Mesenchymal stem cell (in vitro differentiated cells and primary cell): ENCODE measurements at places on chromosomes 11 and 22.

DNA sequence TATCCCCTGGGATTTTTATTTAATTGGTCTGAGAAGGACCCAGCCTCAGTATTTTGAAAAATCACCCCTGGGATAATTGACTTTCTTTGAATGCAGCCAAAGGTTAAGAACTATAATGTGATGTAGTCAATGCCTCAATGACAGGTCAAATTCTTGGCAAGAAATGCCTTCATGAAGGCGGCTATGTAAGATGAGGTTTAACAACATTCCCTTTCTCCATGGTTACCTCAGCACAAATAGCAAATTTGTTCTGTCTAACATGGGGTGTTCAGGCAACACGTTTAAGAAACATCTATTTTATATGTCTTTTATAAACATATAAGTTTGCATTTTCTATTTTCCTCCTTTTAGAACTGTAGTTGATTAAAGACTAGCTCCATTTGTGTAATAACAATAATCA lies 5.3 kb downstream of the SLN start:
- no peaks in the 10 kb centered on the region for H3K36me3 ChIP-seq
- no peak overlapping the region for H3K4me3 ChIP-seq
- H3K27ac ChIP-seq, result no peak overlapping the region
- peaks cover 2% of the 10 kb centered on the region for H3K4me1 ChIP-seq

DNA sequence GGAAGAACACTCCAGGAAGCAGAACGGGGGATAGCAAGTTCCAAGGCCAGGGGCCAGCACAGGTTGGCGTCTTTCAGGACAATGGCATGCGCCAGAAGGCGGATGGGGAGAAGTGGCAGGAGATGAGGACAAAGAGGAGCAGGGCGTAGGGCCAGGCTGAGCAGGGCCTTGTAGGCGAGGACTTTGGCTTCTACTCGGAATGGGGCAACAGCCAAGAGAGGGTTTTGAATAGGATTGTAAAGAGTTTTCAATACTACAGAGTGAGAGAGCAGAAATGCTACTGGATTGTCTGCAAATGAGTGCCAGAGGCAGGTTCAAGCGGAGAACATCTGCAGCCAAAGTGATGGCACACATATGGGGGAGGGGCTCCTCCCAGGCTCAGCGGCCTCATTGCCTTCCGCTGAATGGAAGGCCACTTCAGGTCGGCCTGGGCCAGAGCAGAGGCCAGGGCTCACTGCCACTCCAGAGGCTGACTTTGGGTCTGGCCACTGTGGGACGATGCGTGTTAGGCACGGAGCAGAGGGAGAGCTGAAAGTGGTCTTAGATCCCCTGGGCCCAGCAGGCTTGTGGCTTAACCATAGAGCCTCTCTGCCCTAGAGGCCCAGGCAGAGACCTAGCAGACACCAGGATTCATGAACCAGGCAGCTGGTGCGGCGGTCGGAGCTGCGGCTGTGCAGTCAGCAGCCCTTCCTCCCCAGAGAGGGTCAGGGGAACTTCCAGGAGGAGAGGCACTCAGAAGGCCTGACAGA lies 118.2 kb downstream of the DSCAML1 start:
- H3K27ac ChIP-seq, result no peak overlapping the region
- H3K4me1 ChIP-seq, result no peaks in the 10 kb centered on the region
- no peaks in the 10 kb centered on the region for H3K36me3 ChIP-seq
- DNase-seq, result no peak
- H3K4me3 ChIP-seq, result no peak overlapping the region
- H3K27me3 ChIP-seq, result peaks cover 63% of the 10 kb centered on the region

DNA sequence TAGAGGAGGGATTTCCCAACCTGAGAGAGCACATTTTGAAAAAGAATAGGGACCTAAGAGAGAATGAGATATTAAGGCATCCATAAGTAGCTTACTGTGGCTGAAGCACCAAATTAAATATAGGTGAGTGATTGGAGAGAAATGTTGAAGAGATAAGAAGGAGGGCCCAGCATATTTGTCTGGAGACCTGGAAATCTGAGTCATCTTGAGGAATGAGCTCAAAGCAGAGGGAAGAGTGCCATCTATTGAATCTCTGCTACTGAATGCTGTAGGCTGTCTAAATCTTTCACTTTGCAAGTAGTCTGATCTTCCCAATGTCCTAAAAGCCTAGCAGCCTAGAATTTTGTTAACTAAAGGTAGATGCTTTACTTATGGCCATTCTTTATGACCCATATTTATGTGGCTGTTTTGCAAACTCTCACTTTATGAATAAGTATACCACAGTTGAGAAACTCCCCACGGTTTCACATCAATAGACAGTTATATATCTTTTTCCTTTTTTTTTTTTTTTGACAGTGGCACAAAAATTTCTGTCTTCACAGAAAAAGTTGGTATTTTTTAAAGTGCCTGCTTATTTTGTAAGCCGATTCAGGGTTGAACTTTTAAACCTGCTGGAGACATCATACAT lies 2093.5 kb downstream of the LRRC4C start:
- no peak overlapping the region for H3K4me3 ChIP-seq
- no peak overlapping the region for H3K27ac ChIP-seq
- DNase-seq, result peak; percentile 40

DNA sequence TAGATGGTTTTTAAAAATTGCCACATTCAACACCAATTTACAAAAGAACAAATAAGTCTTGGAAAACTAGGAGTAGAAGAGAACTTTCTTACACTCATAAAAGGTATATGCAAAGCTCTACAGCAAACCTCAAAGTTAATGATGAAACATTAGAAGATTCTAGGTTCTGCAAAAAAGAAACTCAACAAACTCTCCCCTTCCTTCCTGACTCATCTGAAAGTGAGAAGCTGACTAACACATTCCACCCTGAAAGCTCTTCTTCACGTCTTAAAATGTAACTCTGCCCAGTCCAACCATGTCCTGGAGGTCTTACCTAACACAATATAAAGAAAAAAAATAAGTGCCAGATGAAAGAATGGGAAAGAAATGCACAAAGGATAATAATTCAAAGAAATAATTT lies 218.9 kb upstream of the ISX start:
- no peaks in the 10 kb centered on the region for H3K36me3 ChIP-seq
- H3K4me3 ChIP-seq, result no peak overlapping the region
- H3K4me1 ChIP-seq, result no peaks in the 10 kb centered on the region
- no peak for DNase-seq

DNA sequence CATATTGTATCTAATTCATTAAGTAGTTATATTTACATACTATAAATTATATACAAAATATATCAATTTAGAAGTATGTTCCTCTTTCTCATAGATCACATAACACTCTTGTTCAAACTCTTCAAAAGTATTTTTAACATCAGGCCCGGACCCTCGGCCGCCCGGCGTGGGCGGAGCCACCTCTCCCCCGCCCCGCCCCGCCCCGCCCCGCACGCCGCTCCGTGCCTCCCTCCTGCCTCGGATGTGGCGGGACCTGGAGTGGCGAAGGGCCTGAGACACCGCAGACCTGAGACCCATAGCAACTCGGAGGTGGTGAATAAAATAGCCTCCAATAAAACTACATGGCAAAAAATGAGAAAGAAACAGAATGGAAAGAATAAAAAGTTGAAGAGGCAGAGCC lies 105.9 kb upstream of the BDNF start:
- H3K36me3 ChIP-seq, result no peaks in the 10 kb centered on the region
- H3K27me3 ChIP-seq, result no peaks in the 10 kb centered on the region
- no peak overlapping the region for H3K27ac ChIP-seq
- H3K4me1 ChIP-seq, result no peaks in the 10 kb centered on the region
- no peak for DNase-seq
- H3K4me3 ChIP-seq, result no peak overlapping the region

DNA sequence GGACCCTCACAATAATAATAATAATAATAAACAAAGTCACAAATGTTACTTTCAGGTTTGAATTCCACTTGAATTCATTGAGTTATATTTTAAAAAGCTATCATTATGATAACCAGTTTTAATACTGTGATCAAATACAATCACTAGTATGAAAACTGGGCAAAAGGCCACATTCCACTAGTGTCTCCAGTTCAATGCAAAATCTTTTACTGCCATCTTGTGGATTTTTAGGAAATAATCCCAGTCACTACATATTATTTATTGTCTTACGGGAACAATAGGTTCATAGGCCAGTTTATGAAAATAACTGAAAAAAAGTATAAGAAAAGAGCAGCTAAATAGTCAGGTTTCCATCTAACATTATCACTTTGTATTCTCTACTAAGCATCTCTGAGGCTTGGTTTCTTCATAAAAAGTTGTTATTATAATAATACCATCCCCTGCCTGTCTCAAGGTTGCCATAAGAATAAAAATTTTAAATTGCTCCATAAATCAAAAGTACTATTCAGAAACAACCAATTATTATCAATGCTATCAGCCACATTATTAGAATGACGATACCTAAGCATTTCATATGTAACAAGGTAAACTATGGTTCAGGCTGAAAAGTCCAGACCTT lies 533.9 kb upstream of the CCDC90B start:
- no peak overlapping the region for H3K4me3 ChIP-seq
- no peaks in the 10 kb centered on the region for H3K4me1 ChIP-seq
- H3K27ac ChIP-seq, result no peak overlapping the region
- H3K27me3 ChIP-seq, result no peaks in the 10 kb centered on the region
- DNase-seq, result peak; percentile 68
- H3K36me3 ChIP-seq, result no peaks in the 10 kb centered on the region

- H3K27ac ChIP-seq, result no peak overlapping the region
- H3K4me3 ChIP-seq, result no peak overlapping the region
- peaks cover 60% of the 10 kb centered on the region for H3K27me3 ChIP-seq
- no peaks in the 10 kb centered on the region for H3K36me3 ChIP-seq
- H3K4me1 ChIP-seq, result no peaks in the 10 kb centered on the region
Measured at GRCh38 chr11:44740967-44741366, 14.2 kb downstream of the TSPAN18 start.

- no peaks in the 10 kb centered on the region for H3K36me3 ChIP-seq
- no peak for DNase-seq
- no peak overlapping the region for H3K27ac ChIP-seq
- no peaks in the 10 kb centered on the region for H3K27me3 ChIP-seq
- no peak overlapping the region for H3K4me3 ChIP-seq
Measured at GRCh38 chr22:39204216-39204615, 40.6 kb downstream of the PDGFB start.

DNA sequence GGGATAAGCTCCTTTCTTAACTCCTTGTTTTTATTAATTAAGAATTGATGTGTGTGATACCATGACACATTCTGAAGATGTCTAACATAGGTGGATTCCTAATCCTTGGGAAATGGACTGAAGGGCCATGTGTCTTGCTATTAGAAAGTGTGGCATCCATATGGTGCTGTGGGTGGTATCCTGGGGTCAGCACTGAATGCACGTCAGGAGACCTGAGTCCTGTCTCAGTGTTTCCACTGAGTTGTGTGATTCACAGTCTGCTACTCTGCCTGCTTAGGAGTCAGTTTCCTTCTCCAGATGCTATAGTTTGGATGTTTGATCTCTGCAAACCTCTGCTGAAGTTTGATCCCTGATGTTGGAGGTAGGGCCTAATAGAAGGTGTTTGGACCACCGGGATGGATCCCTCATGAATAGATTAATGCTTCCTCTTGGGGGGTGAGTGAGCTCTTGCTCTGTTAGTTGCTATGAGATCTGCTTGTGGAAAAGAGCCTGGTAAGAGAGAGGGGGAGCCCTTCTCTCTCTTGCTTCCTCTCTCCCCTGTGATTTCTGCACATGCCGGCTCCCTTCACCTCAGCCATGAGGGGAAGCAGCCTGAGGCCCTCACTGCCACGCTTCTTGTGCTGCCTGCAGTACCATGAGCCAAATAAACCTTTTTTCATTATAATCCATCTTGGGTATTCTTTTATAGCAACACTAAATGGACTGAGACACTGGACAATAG lies 666.5 kb downstream of the NTM start:
- H3K36me3 ChIP-seq, result no peaks in the 10 kb centered on the region
- peaks cover 25% of the 10 kb centered on the region for H3K4me1 ChIP-seq
- no peak overlapping the region for H3K4me3 ChIP-seq

GRCh38 chr11:102172127-102172848 lies 62.0 kb downstream of the YAP1 start:
- no peak overlapping the region for H3K4me3 ChIP-seq

- peaks cover 42% of the 10 kb centered on the region for H3K27me3 ChIP-seq
- no peak overlapping the region for H3K4me3 ChIP-seq
- H3K4me1 ChIP-seq, result no peaks in the 10 kb centered on the region
- H3K27ac ChIP-seq, result no peak overlapping the region
- no peak for DNase-seq
Measured at GRCh38 chr11:11478687-11479086, 125.6 kb upstream of the CSNK2A3 start.

DNA sequence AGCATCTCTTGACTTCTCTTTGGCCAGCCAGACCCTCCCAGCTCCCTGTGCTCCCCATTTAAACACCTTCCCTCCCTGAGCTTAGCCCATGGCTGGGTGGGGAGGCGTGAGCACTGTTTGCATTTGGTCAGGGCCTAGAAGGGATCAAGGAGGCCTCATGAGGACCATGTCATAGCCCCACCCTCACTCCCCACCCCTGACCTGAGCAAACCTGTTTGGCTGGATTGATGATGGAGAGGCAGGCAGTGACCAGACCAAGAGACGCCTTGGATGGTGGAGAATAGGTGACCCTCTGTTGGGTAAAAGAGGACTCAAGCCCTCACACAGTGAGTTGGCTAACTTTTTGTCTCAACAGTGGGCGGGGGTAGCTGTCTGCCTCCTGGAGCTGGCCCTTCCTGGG lies 49.9 kb downstream of the ST3GAL4 start:
- H3K4me3 ChIP-seq, result no peak overlapping the region
- peaks cover 6% of the 10 kb centered on the region for H3K4me1 ChIP-seq
- no peak overlapping the region for H3K27ac ChIP-seq

DNA sequence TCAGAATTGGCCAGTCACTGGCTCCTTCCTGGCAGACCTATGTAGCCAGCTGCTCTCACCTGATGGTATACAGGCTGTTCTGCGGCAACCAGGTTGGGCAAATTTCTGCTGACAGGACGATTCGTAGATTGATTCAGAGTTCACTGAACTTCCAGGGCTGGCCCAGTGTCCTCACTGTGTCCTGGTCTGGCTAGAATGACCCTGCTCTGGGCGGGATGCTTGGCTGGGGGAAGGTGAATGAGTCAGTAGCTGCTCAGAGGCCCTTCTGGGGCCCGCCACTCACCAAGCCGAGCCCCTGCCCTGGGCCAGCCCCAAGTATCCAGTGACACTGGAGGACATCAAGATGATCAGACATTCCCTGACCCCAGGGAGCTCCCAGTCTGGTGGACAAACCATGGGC lies 62.9 kb upstream of the WNT11 start:
- H3K27me3 ChIP-seq, result no peaks in the 10 kb centered on the region
- no peak overlapping the region for H3K4me3 ChIP-seq
- no peaks in the 10 kb centered on the region for H3K36me3 ChIP-seq
- H3K4me1 ChIP-seq, result peaks cover 4% of the 10 kb centered on the region
- no peak overlapping the region for H3K27ac ChIP-seq
- DNase-seq, result no peak

- DNase-seq, result no peak
- no peak overlapping the region for H3K4me3 ChIP-seq
- H3K4me1 ChIP-seq, result peaks cover 23% of the 10 kb centered on the region
- H3K36me3 ChIP-seq, result peaks cover 17% of the 10 kb centered on the region
- no peak overlapping the region for H3K27ac ChIP-seq
- no peaks in the 10 kb centered on the region for H3K27me3 ChIP-seq
Measured at GRCh38 chr11:71451596-71452198, 1.3 kb upstream of the NADSYN1 start.
